Renal cortical epithelial cell (primary cell): ENCODE measurements at places on chromosomes 2 and 18. TPM values are rescaled to one million over a fixed set of nuclear protein-coding genes. Genes with fewer than 3 reads are reported as not detected.

TEX44 gene
- total RNA-seq, result not detected in 2 replicates

POTEE gene
- total RNA-seq, result not detected in 2 replicates

YIPF4 gene
- 46.0 and 55.3 TPM in 2 replicates for total RNA-seq

DNA sequence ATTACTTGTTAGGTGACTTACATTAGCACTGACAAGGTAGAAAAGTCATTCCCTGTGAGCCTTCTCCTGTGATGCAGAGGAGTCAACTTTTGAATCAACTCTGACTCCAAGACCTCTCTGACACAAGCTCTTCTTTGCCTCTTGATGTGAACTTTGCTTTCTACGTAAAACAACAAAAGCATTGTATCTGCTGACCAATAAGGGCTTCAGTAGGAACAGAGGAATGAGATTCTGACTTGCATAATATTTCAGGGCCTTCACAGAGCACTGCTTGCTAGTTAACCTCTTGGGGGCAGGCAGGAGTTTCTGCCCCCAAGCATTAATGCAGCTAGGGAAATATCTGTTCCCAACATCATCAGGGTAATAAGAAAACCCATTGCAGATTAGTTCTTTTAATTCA lies 791.5 kb downstream of the BCL11A start:
- DNase-seq, result no peak

GRCh38 chr2:229446350-229446749 lies 175.3 kb upstream of the PID1 start:
- DNase-seq, result no peak

- DNase-seq, result no peak
These were observed 19.8 kb downstream of the MAP4K4 start for GRCh38 chr2:101717071-101717845.
